CD4-positive, alpha-beta T cell treated with Interleukin-15 for 1 hour (primary cell): ENCODE measurements at places on chromosomes 7 and 10.
A peak's percentile ranks its signal among the peaks of the same experiment; 100 is the strongest.

- no peak for DNase-seq
Observed at GRCh38 chr7:42972699-42973500, 40.7 kb downstream of the MRPL32 start.

- no peak for DNase-seq
Observed at GRCh38 chr10:125407000-125407502, 246.7 kb upstream of the CTBP2 start.

- DNase-seq, result no peak
Observed at GRCh38 chr10:65570143-65571010, 1355.5 kb upstream of the LRRTM3 start.

GRCh38 chr10:121511943-121512342 lies 86.3 kb downstream of the FGFR2 start:
- no peak for DNase-seq

DNA sequence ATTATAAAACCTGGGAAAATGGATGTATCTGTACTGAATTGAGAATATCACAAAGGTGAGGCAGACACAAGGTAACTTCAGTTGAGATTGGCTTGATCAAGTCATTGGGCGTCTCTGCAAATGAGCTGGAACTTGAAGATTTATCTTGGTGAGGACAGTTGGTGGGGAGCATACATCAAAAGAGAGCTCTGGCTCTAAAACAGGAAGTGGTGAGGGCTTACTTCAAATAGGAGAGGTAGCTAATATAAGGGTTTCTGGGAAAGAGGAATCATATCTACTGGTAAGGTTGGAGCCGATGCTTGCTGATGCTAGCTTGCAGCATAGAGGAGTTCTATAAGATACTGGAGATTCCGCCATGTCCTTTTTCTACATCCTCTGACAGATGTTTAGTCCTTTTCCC lies 39.9 kb upstream of the FGL2 start:
- no peak for DNase-seq

DNA sequence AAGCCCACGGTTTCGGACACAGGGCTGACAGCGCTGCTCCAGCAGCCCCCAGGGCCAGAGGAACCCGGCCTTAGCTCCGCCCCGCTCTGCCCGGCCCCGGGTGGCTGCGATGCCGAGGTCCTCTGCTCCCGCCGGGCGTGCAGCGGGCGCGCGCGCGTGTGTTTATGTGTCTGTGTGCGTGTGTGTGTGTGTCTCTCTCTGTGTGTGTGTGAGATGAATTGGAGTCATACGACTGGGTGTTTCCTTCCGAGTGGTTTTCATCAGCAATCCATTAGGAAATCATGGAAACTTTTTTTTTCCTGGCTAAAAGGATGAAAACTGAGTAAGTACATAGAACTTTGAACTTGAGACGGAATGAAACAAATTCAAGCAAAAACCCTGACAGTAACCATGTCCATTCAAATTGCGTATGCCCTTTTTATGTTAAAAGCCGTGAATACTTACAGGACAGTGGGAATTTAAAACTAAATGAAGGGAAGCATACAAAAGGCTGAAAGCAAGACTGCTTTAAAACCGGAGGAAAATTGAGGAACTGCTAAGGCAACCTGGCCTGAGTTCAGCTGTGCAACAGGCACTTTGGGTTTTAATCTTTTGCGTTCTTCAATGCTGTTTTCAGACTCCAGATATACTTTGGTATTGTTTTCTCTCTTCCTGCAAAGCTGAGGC lies at the start of gene CPED1:
CPED1 (plus strand) TSS at position 121 of the 666 bp plus-strand sequence. CDS start 911 bp downstream, outside the sequence.
- DNase-seq, result peak; percentile 36
